ENCODE measurements at places on chromosomes 6 and 20.

- DNase-seq = peak; percentile 57
These were observed 16.1 kb upstream of the VSTM2L start for GRCh38 chr20:37886851-37887297.

DNA sequence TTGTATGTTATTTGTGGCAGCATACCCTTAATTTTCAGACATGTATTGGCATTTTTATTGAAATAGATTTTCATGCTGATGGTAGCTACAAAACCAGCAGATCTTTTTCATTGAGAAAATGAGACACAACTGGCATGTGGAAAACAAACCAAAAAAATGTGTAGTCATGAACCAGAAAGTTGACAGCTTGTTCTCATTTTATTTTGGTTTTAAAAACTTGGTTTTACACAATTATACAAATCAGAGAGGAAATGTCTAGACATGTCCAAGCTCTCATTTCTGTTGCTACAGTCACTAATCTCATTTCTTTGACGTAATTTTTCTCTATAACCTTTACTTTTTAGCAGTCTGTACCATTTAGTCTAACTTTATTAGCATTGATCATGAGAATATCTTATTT, 85.4 kb downstream of the GRIK2 start:
- no peak for DNase-seq

GRCh38 chr20:15642109-15642508, 931.1 kb downstream of the KIF16B start:
- no peak for DNase-seq

DNA sequence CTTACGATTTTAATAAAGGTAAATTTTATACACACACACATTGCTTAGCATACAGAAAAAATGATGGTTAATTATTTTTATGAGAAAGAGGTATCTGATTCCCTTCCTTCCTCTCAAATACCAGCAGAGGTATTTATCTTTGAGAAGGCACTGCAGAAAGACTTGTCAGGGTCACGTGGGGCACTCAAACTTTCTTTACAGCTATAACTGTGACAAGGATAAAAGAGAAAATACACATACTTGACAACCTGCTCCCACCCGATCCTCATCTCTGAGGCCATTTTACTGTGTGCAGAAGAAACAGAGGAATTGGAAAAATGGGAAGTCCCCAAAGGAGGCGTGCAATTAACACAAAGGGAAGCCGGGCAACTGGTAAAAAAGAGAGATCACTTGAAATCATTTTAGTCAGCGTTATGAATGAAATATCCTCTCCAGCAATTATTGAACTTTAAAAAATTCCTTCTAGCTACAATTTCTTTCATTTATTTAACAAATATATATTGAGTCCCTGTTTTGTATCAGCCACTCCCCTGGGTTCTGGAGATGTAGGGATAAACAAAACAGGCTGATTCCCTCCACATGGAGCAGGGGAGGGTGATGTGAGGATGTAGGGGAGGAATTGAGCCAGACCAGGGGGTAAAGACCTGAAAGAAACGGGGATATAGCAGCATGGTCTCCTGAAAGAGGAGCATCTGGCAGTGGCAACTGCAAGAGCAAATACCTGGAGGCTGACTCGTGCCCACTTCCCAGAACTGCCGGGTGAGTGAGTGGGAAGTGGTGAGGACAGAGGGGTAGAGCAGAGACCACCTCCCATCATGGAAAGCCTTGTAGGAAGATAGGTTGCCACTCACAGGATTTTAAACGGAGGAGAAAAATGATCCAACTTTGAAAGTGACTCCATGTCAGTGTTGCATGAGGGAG, 510.3 kb downstream of the KIF16B start:
- DNase-seq = no peak

DNA sequence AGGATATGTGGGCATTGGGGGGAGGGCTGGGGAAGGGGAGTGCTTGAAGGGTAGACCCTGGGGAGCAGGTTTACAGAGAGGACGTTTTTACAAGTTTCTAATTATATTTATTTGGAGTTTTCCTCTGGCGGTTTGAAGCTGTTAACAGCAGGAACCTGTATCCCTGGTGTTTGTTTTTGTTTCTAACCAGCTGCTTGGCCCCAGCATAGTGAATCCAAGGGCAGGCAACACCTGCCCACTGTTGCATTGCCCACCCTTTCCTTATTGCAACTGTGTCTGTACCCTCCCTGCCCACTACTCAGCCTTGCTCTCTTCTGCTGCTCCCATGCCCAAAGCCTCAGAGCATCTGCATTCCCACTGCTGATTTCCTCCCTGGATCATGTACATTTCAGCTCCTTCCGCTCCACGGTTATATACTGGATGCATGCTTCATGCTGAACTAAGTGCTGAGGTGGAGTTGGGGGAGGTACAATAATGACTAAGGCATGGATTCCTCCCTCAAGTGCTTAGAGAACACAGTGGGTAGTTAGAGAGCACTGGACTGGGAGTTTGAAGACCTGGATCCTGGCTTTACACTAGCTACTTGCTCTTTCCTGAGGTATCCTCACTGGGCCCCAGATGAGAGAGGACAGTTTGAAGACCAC, 6.0 kb downstream of the SCUBE3 start:
- no peak for DNase-seq

DNA sequence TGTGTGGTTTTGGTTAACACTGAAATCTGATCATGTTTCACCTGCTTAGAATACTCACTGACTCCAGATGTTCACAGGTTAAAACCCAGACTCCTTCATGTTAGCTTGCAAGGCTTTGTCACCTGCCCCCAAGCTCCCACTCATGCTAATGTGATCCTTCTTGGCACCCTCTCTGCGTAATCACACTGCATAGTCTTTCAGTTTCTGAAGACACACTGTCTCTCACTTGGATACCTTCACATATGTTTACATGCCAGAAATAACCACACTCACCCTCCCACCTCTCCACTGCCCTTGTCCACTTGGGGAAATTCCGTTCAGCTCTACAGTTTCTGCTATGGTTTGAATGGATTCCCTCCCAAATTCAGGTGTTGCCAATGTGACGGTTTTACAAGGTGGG, 234.7 kb upstream of the SASH1 start:
- no peak for DNase-seq

DNA sequence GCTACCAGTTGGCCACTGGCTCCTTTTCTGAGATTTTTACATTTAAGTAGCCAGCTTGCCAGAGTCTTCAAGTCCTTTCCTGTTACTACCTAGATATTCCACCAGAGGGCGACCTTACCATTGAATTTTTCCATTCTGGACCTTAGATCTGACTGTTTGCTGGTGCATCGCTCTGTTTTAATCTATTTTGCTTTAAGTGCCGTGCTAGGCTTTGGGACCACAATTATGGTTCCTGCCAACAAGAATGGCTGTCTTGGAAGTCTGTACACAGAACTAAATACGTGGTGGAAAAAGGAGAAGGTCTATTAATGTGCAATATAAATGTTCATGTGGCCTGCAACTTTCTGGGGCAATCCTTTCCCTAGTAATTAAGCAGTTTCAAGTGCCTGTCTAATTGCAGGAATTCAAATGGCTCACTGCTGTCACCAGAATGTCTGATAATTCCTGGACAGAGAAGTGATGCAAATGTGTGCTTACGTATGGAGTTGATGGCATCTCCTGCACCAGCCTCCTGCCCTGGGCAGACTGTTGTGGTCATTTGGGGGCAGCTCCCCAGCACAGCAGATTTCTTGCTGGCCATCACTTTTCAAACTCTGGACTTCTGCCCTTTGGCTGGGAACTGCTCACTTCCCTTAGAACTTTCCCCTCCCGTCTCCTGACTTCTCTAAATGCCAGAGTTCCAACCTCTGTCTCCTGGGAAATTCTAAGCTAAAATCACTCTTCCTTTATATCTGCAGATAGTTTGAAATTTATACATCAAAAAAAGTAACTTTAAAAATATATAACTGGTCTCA, 5.6 kb upstream of the HLA-DOA start:
- DNase-seq = peak; percentile 93

DNA sequence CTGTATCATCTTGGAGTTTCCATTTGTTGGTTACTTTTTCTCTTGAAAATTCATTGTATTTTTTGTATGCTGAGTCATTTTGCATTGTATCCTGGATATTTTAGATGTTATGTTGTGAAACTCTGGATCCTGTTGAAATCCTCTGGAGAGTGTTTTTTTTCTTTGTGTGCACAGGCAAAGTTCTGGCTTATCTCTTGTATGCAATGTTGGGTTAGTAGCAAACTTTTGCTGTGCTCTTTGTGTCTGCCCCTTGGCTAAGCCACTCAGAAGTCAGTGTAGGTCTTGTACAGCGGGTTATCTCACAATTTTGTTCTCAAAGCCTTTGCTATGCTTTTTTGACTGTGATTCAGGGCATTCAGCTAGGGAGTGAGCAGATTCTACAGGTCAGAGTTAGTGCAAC, 29.1 kb upstream of the LMBRD1 start:
- peak; percentile 39 for DNase-seq

GRCh38 chr6:73710470-73710869, 14.5 kb downstream of the CD109 start:
- DNase-seq = peak; percentile 11

DNA sequence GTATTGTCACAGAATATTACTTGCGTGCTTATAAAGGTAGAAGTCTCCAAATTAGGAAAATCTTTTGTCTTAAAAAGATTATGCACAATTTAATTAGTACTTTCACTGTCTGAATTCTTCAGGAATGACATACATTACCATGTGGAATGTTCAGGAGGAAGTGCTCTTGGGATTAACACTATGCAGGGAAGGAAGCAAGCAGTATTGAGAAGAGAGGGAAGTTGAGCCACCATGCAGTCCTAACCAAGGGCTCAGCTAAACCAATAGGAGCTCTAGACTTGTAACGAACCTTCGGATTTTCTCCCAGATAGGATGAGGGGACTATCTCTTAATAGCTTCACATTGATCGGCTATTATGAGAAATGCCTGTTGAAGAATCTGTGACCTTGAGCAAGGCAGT, 918.4 kb upstream of the MANEA start:
- DNase-seq = no peak

GRCh38 chr6:75824160-75824559, 75.1 kb downstream of the MYO6 start:
- no peak for DNase-seq

DNA sequence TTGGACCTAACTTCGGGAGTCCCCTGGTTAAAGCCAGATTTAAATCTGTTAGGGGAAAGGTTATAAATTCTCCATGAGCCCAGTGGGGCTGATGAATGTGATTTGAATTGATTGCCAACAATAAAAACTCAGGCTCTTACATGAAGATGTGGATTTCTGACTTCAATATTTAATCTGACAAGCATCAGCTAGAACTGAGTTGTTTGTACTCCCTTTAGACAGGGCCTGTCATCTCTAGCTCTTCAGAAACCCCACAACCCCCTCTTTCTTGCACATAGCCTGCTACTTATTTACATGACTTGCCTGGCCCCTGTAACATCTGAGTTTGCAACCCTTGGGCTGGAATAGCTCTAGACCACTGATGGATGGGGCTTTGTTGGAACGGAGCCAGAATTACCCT, 191.6 kb upstream of the PLCB4 start:
- DNase-seq = no peak

GRCh38 chr6:36666287-36666686, 12.2 kb upstream of the CDKN1A start:
- DNase-seq = no peak

DNA sequence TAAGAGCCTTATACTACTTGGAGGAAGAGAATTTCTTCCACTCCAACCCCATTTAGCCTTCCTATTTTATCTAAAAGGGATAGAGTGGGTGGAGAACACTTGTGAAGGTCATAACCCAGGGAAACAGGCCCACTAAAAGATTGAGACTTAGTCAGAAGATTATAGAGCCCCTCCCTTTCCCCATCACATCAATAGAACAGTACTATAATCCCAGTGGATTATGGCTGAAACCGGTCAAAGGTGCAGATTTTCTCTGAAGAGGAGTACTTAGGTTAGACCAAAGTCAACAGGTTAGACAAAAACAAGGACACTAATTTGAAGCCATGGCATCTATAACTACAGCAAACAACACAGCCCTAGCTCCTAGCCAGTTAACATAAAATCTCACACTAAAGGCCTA, 330.9 kb upstream of the NOX3 start:
- DNase-seq = no peak

DNA sequence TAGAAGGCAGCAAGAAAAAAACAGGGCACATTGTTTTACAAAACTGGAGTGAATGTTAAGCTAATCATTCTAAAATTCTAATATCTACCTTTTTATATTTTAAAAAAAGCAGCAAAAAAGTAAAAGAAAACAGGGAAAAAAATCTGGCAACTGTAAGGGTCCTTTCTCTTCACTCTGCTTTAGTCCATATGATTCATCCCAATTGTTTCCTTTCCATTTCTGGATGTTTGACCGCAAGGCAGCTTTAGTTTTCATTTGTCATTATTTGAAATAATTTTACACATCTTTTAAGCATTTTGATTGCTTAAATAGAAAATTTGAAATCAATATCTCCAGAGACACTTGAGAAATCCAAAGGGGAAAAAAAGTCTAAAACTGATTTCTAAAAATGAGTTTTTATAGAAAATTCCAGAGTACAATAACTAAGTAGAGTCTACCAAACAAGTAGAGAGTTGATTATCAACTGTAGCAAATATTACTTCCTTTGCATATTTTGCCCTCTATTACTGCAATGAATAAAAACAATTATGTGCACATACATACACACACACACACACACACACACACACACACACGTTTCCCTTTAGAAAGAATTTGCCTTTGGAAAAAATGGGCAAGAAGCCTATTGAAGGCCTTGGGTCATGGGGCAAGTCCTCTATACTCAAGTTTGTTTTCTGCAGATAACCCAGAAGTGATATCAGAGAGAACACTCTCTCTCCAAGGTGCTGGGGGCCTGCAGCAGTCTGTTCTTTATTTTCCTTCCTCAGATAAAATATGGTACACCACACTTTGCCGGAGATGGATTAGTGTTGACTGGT, 259.7 kb downstream of the HACE1 start:
- peak; percentile 29 for DNase-seq
